Activated naive CD8-positive, alpha-beta T cell treated with anti-CD3 and anti-CD28 coated beads, Interleukin-2, amount 50 U/mL, for 16 hours (primary cell): ENCODE measurements at places on chromosomes 2 and 18.

GRCh38 chr2:164515734-164516133 lies 105.5 kb downstream of the GRB14 start:
- no peak for DNase-seq

DNA sequence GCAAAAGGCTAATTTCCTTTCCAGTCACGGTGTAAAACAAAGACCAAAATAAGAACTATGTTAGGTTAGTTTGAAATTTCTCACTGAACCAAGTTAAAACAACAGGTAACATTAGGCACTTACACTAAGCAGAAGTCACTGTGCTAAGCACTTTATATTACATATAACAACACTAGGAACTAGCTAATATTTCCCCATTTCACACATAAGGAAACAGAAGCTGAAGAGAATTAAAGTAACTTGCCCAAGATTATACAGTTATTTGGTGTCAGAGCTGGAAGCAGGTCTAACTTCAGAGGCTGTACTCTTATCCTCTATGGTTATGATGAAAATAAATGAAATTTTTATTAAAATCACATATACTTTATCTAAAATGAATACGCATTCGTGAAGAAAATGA lies 5.9 kb downstream of the ITSN2 start:
- no peak for DNase-seq

DNA sequence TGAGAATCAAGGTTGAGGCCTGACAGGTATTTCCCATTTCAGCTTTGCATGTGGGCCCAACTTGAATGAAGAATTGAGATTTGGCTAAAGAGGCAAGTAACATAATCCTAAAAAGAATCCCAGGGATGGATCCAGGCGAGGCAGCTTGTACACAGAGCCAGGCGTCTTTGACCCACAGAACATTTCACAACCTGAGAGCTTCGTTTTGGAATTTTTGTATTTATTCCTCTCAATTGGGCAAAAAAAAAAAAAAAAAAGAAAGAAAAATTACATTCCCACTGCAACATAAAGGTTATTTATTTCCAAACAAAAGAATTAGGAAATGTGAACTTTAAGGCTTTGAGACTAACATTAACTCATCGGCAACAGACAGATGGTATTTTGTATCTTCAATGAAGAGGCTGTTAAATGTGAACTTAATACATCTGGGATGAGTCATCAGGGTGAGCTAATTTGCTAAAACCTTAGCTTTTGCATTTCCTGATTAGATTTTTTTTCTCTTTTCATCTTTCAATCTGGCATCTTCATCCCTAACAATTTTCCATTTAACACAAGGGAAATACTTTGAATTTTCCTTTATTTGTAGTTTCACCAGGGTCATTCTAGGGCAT lies 478.5 kb upstream of the TNP1 start:
- no peak for DNase-seq

DNA sequence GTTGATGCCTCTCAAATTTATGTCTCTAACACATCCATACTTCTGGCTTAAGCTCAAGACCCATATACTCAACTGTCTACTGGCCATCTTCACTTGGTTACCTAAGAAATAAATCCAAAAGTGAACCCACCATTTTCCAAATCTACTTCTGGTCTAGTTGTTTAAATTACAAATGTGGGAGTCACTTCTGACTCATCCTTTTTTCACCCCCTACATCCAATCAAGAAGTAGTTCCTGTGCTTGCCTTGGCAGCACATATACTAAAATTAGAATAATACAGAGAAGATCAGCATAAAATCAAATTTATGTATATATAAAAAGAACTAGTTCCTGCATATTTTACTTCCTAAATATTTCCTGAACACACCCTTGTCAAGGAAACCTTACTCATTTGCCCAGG lies 53.6 kb downstream of the STRN start:
- no peak for DNase-seq

- no peak for DNase-seq
Observed at GRCh38 chr18:75244351-75245313, 34.0 kb downstream of the TSHZ1 start.

- no peak for DNase-seq
Observed at GRCh38 chr2:133682906-133683305, 114.6 kb upstream of the NCKAP5 start.

DNA sequence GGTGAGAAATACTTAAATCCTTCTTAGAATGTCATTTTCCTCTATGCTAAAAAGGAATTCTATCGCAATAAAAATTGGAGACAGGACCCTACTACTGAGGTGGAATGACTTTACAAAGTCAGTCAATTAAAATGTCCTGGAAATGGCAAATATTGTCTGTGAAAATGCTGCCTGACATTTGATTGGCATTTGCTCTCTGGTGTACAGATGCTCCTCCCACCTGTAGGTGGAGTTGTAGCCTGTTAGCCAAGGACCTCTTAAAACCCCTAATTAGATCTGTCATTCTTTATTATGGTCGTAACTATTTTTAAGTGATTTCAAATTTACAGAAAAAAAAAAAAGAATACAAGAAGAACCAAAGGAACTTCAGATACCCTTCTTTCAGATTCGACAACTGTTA lies 393.1 kb upstream of the KLHL29 start:
- DNase-seq = no peak

DNA sequence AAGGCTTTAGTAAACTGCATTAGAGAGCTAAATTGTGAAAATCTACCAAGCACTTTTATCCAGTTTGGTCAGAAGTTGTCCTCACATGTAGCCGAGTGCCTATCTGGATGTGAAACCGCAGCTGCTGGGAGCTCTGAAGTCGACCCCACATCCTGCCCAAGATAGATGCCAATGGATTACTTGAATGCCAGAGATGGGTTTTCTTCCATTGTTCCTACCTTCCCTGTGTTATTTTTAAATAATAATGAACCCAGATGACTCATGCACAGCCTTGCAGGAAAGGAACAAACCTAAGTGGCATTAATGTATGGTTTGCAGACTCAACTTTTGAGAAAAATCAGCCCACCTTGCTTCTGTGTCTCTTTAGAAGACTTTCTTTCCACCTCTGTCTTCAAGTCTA lies 408.5 kb downstream of the FBXO15 start:
- no peak for DNase-seq

GRCh38 chr18:63299837-63300745 lies 19.5 kb downstream of the BCL2 start:
- DNase-seq = no peak

DNA sequence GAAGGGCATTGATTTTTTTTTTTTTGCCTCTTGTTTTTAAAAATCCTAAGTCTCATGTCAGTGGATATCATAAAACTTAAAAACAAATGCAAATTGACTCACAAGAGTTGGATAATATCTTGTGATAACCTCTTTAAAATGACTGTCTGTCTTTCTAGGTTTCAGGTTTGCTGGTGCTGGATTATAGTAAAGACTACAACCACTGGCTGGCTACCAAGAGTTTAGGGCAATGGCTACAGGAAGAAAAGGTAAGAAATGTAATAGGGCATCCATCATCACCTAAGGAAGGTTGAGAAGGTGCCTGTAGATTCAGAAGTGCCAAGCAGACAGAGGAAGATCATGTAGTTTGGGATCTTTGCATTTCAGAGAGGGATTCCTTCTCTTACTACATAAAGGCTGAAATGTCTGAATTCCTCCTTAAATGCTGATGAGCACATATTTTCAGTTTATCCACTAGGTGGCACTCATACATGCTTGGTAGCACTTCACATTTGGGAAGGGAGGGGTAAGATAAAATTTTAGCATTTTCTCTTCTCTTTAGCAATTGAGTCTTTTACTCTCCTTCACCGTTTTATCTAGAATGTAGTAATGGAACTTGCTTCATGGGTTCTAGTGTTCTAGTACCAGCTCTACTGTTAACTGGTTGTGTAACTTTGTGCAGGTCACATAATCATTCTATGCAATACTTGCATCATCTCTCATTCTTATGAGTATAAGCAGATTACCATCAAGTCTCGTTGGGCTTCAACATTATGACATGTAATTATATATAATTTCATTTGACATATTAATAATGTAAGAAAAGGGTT lies 21.1 kb downstream of the CPS1 start:
- no peak for DNase-seq

- DNase-seq = no peak
Observed at GRCh38 chr2:7089898-7090510, 172.8 kb downstream of the RNF144A start.

GRCh38 chr2:120809609-120810440 lies 74.2 kb downstream of the GLI2 start:
- DNase-seq = no peak

- no peak for DNase-seq
Observed at GRCh38 chr2:44944102-44944951, 2.8 kb downstream of the SIX3 start.

GRCh38 chr2:218024871-218025270 lies 22.1 kb upstream of the TNS1 start:
- no peak for DNase-seq

DNA sequence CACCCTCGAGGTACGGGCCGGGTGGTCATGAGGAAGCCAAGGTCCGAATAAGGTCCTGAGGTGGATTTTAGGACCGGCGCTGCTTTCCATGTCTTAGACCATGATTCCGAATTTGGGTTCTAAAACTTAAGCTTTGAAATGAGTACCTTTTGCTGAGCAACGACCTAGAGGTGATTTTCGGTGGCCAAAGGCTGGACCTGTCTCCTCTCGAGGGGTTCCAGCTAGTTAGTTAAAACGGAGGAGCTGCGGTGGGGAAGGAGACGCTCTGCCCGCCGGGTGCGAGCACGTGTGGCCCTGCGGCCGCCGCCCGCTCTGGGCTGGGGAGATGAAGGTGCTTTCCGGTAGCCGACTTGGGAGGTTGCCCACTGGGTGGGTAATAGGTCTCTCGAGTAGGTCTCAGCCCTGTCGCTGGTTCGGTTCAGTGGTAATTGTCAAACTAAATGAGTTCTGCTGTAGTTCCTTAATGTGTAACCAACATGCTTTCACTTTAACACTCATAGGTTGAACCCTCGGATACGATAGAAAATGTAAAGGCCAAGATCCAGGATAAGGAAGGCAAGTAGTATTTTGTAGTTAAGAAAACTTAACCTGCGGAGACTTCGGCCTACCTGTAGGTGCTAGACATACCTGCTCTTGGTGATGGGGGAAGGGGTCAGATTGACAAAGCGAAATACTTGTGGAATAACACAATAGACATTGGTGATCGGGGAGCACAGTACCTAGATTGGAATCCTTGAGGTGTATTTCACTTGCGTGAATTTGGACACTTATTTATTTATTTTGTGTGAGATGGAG lies 572 bp downstream of the RPS27A start:
- DNase-seq = peak; percentile 12

GRCh38 chr2:216536734-216537210 lies 38.1 kb downstream of the RPL37A start:
- DNase-seq = no peak

GRCh38 chr2:118830881-118831280 lies 16.6 kb downstream of the EN1 start:
- DNase-seq = no peak

DNA sequence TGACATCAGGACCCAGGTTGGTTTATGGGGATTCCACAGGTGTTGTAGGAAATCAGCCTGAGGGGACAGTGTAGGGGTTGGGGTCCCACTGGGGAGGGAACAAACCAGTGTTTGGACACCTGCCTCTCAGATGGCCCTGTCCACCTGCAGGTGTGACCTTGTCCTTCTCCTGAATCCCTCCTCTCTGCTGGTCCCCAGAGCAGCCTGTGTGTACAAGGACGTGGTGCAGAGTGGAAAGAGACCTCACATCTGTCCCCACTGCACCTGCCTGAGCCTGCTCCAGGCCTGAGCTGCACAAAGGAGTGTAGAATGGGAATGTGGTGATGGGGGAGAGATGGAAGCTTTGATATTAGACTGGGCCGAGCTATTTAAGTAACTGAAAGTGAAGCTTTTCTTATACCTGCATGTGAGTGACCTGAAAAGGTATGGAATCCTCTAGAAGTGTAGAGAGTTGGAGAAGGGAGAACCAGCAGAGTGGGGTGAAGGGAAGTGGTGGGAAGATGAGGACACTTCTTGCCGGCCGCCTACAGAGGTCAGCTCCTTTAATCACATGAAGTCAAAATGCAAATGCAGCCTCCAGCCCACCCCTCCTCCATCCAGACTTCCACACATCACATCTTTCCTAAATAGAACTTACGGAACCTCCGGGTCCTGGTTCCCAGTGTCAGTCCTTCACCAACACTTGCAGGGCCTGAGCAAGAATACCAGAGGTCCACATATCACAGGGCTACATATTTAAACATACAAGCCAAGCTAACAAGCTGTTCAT lies 89.3 kb upstream of the SMAD2 start:
- DNase-seq = no peak

DNA sequence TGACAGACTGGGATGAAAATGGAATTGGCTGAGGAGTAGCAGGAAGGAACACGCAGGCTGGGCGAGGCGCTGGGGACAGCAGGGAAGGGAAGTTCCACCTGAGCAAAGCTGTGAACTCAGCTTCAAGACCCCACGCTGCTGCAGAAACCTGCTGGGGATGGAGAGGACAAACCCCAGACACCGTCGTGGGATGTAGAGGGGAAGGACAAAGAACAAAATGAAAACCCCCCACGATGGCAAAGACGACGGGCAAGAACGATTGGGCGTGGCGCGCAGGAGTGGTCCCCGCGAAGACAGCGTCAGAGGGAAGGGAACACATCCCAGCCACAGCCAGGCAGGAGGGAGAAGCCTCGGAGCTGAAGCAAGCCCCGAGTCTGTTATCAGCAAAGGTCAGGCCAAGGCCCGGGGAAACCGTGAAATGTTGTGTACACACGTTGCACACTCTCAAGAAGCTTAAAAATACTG lies 222.9 kb downstream of the NDUFA10 start:
- no peak for DNase-seq

- DNase-seq = no peak
Observed at GRCh38 chr18:52829876-52830405, 489.9 kb downstream of the DCC start.

- DNase-seq = no peak
Observed at GRCh38 chr2:217035967-217036366, 176.1 kb upstream of the TNP1 start.

- no peak for DNase-seq
Observed at GRCh38 chr2:129847043-129847442, 132.4 kb upstream of the RAB6C start.

GRCh38 chr2:63665846-63666475 lies 77.2 kb downstream of the MDH1 start:
- DNase-seq = no peak

- DNase-seq = no peak
Observed at GRCh38 chr2:223528036-223528435, 74.1 kb downstream of the SCG2 start.
